ENCODE measurements at places on chromosomes 3 and 15.

GRCh38 chr3:37630441-37630840 lies 231.2 kb upstream of the CTDSPL start:
- no peak for DNase-seq

- no peak for DNase-seq
Observed at GRCh38 chr3:115388166-115388565, 235.1 kb upstream of the GAP43 start.

DNA sequence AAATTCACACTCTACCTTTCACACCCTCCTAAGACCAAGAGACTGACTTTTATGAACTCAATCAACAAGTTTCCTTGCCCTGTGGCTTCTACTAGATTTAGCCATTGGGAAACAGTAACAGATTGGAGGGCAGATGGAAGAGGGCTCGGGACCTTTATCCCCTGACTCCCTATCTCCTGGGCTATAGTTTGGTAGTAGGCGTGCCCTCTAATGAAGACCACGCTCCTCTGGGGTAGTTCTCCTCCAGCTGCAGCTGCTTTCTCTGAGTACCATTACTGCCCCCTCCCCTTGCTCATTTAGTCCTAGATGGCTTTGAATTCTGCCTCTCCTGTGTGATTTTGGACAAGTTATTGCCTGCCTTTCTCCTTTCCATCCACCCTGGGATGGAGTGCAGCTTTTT lies 33.3 kb downstream of the FMN1 start:
- DNase-seq, result no peak

DNA sequence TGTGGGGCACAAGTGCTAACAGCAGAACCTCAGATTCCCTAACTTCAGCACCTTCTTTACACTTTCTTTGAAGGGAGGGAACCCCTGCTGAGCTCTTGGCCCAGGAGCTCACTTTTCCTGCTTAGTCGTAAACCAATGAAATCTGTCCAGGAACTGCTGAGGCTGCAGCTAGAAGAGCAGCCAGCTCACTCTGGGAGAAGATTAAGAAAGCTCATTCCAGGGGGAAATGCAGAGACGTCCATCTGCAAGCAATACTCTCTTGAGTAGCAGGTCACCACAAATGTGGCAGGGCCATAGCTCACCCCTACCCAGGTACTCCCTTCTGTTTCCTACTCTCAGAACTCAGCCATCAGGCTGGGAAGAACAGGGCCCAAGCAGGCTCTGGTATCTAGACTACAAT lies 103.3 kb downstream of the WDR76 start:
- DNase-seq, result no peak

- no peak for DNase-seq
Observed at GRCh38 chr3:106710596-106710995, 666.6 kb upstream of the CCDC54 start.

- no peak for DNase-seq
Observed at GRCh38 chr15:101045835-101046691, 126.9 kb downstream of the LRRK1 start.

- DNase-seq, result no peak
Observed at GRCh38 chr3:10328460-10329071, 7.7 kb upstream of the SEC13 start.

DNA sequence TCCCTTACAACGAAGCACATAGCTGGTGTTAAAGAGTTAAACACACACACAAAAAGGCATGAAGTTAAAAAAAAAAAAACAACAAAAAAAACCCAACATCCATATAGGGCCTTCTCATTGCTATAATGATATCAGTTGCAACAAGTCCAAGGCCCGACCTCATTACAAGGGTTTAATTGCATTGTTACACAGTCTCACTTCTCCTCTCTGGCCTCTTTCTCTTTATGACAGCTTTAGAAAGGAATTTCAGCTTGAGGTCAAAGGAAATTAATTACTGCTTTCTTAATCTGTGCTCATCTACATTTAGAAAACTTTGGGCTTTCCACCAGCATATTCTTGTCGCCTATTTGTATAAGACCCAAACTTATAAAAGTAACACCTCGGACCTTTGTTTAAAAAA lies 342.1 kb downstream of the NR2F2 start:
- no peak for DNase-seq

DNA sequence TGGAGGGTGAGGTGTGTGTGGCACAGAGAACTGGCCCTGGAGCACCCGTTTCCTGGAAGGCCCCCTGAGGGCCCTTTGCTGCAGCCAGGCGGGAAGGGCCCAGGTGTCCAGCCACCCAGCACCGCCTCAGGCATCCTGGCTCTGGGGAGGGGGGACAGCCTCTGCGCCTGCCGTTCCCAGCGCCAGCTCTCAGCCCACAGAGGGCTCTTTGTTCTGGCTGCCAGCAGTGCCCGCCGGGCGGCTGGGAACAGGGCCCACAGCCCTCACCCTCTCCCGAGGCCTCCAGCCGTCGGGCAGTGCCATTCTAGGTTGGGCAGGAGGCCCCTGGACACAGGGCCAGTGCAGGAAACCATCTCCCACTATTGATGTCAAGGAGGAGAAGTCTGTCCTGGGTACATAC lies 8.3 kb downstream of the SLC38A3 start:
- DNase-seq, result no peak

- no peak for DNase-seq
Observed at GRCh38 chr3:187667526-187667925, 2.7 kb downstream of the SST start.

DNA sequence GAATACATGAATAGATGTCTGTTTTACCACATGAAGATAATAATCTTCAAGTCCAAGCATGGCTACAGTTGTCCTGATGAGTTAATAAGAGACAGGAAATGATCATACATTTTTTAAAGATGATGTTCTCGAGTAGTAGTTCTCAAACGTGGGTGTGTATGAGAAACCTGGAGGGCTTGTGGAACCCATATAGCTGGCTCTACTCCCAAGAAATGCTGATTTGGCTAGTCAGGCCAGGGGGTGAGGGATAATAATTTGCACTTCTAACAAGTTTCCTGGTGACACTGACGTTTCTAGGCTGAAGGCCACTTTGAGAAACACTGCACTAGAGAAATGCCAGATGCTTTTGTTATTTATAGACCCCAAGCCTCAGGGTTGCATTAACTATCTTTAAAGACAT lies 37.0 kb downstream of the ROPN1B start:
- no peak for DNase-seq

DNA sequence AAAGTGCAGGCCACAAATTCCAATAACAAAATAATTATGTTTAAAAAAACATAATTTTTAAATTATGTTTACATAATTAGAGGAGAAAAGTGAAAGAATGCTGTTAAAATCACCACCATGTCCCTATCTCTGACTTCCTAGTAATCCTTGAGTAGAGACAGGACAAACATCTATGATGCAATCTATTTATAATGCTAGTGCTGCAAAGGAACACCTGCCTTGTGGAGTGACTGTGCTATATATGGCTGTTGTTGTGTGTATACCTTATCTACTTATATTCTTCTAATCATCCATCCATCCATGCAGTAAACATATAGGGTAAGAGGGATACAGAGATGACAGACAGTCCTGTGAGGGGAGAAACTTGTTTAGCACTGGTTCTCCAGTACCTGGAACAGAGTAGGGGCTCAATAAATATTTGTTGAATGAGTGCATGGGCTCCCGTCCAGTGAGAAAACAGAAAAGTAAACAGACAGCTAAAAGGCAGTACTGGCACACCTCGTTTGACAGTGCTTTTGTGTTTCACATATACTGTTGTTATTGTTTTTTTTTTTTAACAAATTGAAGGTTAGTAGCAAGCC lies 229.3 kb upstream of the UBE2E1 start:
- no peak for DNase-seq

DNA sequence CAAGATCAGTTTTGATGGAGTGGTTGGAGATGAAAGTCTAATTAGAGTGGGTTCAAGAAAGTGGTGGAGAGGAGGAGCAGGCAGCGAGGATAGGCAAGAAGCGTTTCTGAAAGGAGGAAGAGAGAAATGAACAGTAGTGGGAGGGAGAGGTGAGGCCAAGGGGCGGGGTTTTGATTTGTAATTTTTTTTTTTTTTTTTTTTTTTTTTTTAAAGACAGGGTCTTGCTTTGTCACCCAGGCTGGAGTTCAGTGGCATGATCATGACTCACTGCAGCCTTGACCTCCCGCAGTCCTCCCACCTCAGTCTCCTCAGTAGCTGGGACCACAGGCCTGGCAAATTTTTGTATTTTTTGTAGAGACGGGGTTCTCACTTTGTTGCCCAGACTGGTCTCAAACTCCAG lies 36.6 kb downstream of the MRAS start:
- no peak for DNase-seq

DNA sequence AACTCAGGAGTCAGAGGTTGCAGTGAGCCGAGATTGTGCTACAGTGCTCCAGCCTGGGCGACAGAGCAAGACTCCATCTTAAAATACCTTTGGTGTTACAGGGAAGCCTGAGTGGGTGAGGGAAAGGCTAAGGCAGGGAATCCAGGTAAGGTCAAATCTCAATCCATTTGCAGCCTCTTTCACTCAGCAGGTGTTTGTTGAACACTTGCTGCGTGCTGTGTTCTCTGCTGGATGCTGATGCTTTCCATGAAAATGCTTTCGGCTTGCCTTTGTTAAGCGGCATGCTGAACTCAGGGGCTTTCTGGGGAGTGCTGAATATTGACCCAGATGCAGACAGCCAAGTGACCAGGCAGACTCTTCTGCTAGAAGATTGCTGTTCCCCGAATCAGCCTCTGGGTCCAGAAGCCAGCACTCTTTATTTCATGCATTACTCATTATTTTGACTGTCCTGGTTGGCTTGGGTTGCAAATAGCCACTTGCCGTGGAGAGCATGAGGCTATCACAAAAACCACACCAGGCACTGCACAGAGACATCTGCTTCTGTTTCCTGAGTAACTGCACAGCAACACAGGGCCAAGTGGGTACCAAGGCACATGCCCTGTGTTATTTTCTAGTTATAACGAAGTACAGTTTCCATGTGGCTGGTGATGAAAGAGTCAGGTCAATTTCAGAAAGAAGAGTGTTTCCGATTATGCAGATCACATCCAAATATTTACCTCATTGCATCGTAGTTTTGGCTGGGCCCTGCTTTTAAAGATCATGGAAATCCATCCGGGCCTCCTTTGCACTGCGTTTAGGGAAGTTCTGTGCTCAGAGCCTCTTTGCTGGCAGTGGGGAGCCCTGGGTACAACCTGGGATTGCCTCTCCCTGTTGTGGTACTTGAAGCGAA lies 88.6 kb downstream of the THSD4 start:
- DNase-seq, result no peak

DNA sequence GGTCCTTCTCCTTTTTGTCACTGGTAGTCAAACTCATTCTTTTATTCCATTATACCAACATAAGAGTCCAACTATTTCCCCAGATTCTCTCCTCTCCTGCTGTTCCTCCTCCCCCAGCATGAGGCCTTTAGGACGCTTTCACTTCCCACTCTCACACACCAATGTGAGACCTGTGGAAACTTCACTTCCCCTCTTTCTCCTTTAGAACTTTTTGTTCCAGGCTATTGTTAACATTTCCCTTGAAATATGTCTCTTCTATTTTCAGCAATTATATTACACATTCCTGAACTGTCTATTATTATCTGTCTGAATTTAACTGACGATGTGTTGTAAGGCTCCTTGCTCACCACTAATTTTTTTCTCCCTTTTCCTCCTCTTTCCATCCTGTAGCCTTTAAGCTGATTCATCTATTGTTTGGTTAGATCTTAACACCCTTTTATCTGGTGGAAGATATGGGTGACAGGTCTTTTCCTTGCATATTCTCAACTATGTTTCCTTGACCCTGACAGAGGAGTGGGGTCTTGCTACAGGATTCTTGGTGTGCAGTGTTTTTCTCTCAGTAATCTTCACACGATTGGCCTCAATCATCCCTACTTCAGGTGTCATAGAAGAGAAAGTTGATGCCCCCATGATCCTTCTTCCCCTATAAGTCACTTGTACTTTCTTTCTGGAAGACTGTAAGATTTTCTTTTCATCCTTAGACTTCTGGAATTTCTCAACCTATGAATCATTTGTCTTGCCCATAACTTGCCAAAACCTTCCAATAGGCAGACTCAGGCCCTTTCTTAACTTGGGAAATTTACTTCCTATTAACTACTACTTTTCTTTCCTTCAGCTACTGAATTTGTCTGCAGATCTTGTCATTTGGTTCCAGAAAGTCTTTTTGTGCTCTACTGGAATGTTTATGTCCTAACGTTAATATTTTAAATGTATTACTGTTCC lies 5.9 kb downstream of the CYP19A1 start:
- no peak for DNase-seq

DNA sequence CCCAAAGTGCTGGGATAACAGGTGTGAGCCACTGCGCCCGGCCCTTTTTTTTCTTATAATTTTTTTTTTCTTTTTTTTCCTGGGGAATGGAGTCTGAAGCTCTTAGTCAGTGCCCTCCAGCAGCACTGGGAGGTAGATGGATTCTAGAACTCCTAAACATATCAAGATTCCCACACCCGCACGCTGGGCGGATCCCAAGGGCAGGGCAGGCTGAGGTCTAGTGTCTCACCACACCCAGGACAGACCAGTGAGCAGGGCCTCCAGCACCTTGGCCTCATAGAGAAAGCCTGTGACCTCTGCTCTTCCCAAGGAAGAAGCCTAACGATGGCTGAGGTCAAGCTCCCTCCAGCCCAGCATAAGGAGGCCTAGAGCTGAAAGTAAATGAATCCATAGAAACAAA lies 153.7 kb upstream of the MEF2A start:
- no peak for DNase-seq

- DNase-seq, result no peak
Observed at GRCh38 chr3:47580481-47580880, 1.8 kb upstream of the CSPG5 start.

DNA sequence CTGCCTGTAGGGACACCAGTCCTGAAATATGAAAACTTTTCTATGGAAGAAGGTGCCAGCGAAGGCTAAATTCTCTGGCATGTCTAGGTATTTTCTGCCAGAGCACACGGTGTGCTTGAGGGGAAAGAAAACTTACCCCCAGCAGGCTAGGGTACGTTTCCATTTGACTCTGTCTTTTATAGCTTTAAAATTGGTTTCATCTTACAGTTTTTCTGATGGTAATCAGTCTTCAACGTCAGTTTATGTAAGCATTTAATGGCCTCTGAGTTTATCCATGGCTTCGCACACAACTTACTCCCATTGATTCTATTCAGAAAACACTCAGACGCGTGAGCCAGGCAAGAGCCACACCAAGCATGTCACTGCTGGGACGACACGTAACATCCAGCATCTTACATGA lies 249.7 kb downstream of the ADAMTS17 start:
- DNase-seq, result no peak

- DNase-seq, result no peak
Observed at GRCh38 chr3:150242220-150242936, 165.7 kb upstream of the TSC22D2 start.

DNA sequence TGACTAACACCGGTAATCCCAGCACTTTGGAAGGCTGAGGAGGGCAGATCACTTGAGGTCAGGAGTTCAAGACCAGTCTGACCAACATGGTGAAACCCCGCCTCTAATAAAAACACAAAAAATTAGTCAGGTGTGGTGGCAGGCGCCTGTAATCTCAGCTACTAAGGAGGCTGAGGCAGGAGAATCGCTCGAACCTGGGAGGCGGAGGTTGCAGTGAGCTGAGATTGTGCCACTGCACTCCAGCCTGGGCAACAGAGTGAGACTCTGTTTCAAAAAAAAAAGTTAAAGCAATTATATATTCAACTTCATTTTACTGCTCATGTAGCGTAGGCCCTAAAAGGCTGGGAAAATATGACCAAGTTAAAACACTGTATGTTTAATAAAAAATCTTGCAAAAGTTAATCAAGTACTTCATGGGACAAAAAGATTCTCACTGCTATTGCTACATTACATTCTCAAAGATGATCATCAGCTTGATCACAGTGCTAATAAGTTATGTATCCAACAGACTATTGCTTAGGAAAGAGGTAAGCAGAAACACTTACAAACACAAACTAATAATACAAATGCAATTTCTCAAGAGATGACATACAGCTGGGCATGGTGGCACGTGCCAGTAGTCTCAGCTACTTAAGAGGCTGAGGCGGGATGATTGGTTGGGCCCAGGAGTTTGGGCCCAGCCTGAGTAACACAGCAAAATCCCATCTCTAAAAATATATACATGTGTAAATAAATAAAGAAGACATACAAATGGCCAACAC lies 2.7 kb downstream of the COPS2 start:
- no peak for DNase-seq

All from endothelial cell of umbilical vein (primary cell).